ENCODE measurements at places on chromosomes 2 and 18.

- no peak for DNase-seq
These were observed 30.0 kb downstream of the EN1 start for GRCh38 chr2:118817469-118817868.

GRCh38 chr2:174631009-174631981, 33.7 kb upstream of the WIPF1 start:
- DNase-seq: no peak

DNA sequence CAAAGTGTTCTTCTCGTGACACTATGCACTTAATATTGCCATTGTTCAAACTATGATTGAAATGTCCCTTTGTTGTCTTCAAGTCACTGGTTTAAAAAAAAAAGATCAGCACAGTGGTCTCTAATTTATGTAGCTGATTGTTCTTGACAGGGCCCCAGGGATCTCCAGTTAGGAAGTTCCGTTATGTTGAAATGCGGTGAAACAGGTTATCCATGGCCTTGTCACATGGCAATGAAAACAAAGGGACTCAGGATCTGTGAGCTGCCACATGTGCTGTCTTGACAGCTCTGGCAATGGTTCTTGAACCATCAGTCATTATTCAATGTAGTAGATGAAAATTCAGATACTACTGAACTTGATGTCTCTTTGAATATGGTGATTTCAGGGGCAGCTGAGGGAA, 147.4 kb downstream of the SETBP1 start:
- no peak for DNase-seq

GRCh38 chr2:211367293-211367692, 810.9 kb downstream of the CPS1 start:
- no peak for DNase-seq
